ENCODE measurements at places on chromosomes 2 and 18.

DNA sequence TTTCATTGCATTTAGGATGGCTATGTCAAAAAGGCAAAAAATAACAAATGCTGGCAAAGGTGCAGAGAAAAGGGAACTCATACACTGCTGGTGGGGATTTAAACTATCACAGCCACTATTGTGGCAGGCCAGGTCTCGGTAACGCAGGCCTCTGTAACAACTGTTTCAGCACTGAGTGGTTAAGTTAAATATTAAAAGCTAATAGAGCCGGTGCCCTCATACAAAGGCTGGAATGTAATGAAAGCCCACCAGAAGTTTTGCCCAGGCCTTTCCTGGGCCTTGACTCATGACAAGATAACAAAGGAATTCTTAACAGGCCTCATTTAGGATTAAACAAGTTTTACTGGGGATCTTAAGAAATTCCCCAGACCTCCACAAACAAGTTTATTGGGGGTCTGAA lies 10.7 kb downstream of the MERTK start:
- no peak for DNase-seq

GRCh38 chr18:63378919-63379638 lies 12.1 kb upstream of the KDSR start:
- DNase-seq, result no peak

- DNase-seq, result no peak
Measured at GRCh38 chr2:98558852-98559530, 49.3 kb downstream of the COA5 start.

GRCh38 chr2:26607698-26608097 lies 33.5 kb downstream of the CIB4 start:
- no peak for DNase-seq

DNA sequence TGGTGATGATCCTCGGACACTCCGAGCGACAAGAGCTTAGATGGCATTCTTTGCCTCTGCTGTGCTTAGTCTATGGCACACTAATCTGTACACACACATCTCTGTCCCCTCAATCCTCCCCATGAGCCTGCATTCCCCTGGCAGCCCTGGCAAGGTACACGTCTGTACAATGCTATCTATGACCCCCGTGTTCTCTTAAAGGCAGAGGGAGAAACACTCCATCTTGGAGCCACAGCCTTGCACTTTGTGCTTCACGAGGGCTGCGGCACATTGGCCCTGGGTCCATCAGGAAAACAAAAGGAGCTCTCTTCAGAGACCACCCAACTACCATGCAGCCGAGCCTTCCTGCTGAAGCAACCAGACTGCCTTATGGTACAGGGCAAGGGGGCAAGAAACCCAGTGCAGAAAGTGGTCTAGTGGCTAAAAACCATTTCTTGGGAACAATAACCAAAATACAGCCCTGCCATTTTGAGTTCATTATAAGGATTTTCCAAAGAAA lies 42.5 kb downstream of the STEAP3 start:
- no peak for DNase-seq

GRCh38 chr18:7778181-7778580 lies 211.1 kb downstream of the PTPRM start:
- no peak for DNase-seq

- no peak for DNase-seq
Measured at GRCh38 chr2:236852100-236852976, 233.4 kb upstream of the COPS8 start.
